ENCODE measurements at places on chromosomes 2 and 18.

DNA sequence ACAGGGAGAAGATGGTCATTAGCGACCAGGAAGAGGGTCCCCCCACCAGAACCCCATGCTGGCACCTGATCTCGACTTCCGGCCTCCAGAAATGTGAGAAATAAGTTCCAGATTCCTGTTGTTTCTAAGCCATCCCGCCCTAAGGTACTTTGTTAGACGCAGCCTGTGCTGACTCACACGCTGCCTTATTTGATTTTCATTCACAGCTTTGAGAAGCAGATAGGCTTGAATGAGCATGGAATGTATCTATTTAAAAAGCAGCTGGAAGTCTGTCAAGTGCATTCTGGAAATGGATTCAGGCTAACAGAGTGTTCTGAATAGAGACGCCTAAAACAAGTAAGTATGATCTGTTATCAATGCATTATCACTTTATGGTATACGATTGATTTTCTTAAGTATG, 8.3 kb upstream of the IL1R2 start:
- no peak for DNase-seq

DNA sequence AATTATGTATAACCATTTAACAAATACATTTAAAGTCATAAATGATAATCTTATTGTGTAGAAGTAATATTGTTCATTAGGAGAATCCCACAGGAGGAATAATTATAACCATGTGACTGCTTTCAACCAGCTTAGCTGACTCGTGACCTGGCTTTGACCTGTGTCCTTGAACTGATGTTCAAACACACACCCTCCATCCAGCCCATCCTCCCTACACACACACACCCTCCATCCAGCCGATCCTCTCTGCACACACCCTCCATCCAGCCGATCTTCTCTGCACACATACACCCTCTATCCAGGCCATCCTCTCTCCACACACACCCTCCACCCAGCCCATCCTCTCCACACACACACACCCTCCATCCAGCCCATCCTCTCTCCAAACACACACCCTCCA, 83.5 kb downstream of the EIPR1 start:
- no peak for DNase-seq

DNA sequence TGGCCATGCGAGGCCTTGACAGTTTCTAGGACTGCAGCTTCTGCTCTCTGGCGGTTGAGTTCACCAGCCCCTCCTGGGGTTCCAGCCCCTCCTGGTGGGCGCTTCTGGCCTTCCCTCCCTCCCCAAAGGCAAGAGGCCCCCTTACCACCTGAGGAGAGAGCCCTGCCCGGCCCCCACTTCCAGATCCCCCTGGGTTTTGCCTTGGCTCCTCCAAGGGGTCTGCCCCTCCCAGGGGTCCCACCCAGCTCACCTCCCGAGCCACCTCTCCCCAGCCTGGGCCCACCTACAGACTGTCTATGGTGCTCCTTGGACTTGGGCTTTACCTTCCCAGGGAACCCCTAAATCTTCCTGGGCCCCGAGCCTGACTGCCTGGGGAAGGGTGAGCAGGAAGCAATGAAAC, 264.5 kb downstream of the ATAD2B start:
- DNase-seq: no peak

DNA sequence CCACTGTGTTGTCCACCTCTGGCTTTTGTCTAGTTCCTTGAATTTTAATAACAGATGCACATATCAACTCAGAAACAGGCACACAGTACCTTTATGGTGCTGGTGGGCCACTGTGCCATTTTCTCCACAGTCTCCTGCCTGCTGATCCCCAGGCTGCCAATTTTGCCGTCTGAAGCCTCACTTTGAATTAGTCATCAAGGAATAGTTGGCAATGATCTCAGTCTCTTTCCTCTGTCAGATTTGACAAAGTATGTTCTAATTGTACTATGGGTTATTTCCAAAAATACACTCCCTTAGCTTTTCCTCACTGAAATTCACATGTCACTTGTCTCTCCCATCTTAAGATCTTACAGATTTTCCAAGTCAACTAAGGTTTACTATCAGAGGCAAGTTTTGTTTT, 140.7 kb downstream of the ZNF516 start:
- DNase-seq: no peak

DNA sequence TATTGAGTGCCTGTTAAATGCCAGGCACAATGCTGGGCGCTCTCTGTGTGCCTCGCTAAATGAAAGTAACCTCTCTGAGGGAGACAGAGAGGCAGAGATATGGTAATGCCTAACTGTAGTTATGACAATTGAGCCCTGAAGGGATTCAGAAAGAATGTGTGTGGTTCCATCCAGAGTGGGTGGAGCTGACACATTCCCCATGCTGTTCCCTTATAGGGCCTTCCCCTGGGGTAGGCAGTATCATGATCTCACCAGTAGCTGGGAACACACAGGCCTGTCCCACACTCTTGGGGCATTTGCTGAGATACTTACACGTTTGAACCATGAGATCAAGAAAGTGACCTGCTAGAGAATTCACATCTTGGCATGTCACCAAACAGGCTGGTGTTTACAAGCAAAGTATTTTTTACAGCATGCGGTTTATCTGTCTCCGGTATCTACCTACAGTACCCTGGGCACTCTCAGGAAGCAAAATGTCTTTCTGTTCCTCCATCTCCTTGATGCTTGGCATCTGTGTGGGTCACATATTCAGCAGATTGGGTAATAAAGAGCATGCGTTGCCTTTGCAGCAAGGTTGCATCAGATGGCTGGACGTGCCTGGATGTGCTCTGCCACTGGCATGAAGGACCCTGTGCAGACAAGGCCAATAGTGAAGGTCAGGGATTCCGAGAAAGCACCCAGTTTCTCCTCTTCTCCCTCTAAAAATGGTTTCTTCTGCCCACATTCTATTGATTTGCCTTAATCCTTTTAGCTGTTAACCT, 9.4 kb downstream of the CTIF start:
- DNase-seq: no peak

DNA sequence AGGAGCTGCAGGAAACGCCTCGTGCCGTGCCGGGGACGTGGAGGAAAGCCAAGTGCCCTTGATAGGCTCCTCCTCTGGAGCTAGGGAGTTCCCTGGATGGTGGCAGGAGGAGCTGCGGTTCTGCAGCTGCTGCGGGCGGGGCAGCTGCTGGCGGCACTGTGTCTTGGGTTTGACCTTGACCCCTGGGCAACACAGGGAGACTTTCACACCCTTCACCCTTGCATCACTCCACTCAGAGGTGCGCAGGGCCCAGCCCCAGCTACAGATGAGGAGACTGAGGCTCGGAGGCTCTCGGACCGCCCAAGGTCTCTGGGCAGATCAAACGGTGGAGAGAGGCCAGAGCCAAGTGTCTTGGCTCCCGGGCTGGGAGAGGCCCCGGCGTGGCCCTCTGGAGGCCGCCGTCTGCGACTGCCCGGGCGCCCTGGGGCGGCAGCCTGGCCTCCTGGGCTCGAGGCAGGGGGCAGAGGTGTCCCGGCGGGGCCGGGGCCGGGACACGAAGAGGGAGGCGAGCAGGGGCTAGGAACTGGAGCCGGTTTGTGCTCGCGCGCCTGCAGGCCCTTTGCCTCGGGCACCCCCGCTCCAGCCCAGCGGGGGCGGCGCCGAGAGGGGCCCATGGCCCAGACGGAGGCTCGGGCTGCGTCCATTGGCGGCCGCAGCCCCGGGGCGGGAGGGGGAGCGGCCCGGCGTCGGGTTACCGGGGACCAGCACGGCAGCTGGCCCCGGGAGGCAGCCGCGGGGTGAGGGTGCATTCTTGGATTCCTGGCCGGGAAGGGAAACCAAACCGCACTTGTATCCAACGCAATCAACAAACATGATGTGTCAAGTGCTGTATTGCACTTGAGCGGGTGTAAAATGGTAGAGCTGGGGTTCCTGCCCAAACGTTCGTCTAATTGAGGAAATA, 129.6 kb upstream of the SLC1A4 start:
- no peak for DNase-seq

DNA sequence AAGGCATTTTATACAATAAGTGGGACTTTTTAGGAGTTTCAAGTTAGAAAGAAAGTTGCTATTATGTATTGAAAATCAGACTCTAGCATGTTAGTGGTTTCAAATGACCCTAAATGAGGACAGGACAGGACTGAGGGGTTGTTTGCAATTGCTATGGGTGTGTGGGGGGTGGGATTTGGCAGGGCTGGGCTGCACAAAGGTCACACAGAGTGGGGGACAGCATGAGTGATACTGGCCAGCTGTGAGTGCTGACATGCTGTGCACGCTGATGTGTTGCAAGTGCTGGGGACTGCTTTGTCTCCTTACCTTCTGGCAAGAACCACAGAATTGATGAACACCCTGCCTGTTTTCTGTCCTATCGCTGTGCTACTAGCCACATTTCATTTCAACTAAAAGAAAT, 29.8 kb downstream of the RNMT start:
- no peak for DNase-seq

GRCh38 chr18:57855551-57855950, 52.4 kb upstream of the ATP8B1 start:
- DNase-seq: no peak

DNA sequence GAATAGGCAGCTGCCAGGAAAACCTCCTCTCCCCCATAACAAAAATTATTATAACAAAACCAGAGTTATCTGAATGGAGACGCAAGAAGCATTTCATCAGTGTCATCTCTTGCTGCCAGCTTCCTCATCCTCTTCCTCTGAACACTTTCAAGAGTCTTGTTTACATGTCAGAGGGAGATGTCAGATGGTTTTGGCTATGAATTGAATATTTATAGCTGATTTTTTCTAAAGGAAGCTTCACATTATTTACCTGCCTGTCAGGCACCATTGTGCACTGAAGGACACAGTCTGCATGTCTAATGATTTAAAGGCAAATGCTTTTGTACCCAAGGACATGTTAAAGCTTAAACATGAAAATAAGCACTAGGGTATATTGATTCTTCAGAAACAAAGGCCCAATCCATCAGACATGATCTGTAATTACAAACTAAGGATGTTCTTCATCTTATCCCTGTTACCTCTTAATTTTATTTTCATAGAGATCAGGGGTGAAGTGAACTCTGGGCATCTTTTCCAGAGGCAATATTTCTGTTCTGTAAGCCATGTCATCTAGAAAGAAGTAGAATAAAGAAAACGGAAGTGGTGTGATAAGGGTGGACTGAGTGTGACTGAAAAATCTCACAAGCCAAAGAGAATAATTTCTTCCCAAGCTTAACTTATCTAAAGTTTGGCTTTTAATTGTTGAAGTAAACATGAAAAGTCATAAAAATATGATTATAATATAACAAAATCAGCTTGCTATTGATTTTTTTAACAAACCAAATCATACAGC, 168.7 kb downstream of the ANKRD44 start:
- DNase-seq: no peak

Data from memory B cell (primary cell).